HAP-1 (cell line): ENCODE measurements at places on chromosomes 2 and 18.

DNA sequence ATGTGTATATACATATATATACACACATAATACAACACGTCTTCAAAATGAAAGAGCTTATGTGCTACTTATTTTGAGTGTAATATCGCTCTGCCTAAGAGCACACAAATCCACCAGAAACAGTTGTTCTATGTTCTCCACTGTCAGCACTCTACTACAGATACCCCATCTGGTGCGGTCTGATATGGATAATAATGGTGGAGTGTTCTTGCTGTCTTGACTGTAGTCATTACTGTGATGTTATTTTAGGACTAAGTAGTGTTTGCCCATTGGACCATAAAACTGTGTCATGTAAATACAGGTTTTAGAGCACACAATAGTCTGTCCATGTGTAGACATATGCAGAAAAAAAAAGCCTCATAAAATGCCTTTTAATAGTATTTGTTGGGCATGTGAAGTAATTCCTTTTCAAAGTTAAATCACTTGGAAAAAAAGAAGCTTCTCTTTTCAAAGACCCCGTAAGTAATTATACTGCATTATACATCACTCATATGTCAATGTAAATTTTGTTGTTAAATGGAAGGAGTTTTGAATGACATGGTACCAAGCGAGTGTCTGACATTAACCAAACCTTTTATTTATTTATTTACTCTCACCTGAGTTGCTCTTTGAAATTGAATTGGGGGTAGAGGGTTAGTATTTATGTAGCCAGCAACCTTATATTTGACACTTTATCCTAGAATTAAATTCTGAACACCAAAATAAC is 1249.2 kb upstream of the ZEB2 start:
- peak; percentile 99 for DNase-seq

DNA sequence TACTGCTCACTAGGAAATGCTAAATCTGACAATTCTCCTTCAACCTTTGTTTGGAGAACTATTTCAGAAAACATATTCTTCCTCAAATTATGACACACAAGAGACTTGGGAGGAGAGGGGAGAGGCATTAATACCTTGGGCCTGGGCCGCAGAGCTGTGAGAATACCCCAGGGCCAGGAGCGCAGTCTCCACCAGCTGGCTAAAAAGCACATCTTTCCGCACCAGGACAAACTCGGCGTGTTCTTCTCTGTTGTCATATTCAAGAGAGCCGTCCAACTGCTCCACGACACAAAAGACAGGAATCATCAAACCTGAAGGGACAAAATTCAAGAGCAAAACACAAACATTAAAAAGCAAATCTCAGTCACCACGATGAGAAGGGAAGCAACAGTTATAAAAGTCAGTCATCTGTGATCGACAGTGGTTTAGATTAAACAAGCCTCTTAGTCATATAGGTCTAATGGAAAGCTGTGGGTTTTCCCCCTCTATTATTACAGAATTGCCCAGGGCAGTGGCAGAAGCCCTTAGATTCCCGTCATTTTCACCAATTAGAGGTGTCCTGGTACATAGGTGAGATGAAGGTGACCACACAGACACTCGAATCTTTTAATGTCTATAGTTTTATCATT is 24.4 kb downstream of the SATB2 start:
- DNase-seq: no peak

- no peak for DNase-seq
Measured at GRCh38 chr2:23465936-23466335, 81.0 kb downstream of the KLHL29 start.

DNA sequence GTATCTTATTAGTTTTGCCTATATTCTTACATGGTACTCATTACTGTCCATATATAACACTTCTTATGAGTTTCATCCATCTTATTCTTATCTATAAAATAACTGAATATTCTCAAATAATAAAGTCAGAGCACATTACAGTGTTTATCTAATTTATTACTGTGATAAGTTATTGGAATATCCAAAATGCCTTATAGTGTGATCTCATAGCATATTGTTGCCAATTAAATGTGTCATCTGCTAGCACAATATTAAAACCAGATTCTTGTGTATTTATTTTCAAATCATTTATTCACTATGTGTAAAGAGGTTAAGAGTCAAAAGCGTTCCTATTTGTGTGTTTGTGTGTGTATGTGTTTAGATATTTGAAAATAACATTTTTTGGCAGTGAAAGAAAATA is 151.9 kb downstream of the WDR7 start:
- DNase-seq: no peak

GRCh38 chr2:64222351-64222750 is 78.1 kb upstream of the PELI1 start:
- DNase-seq: no peak

GRCh38 chr18:24756385-24756784 is 295.9 kb downstream of the HRH4 start:
- DNase-seq: peak; percentile 8

GRCh38 chr2:196515051-196515450 is 124.5 kb upstream of the CCDC150 start:
- no peak for DNase-seq

DNA sequence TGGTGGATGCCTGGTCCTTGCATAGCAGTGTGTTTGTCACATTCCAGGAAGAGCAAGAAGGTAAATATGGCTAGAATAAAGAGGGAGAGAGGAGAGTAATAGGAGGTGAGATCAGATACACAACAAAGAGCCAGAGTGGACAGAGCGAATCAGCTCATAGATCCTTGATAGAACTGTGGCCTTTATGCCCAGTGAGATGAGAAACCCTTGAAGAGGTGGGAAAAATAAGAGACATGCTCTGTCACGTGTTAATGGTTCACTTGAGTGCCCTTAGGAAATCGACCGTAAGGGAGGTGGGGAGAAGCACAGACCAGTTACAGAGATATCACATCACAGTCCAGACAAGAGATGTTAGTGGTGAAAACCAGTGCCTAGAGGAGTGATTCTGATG is 84.7 kb upstream of the RAB27B start:
- DNase-seq: no peak

- no peak for DNase-seq
Measured at GRCh38 chr2:67877301-67877700, 185.5 kb downstream of the C1D start.

GRCh38 chr18:56115071-56116015 is 523.0 kb downstream of the TXNL1 start:
- no peak for DNase-seq
